RPMI7951 (cell line): ENCODE measurements at places on chromosomes 2 and 18. TPM values are rescaled to one million over a fixed set of nuclear protein-coding genes. Genes with fewer than 3 reads are reported as not detected.

The KCNG3 gene
- total RNA-seq = under 0.01 and 0.29 TPM in 2 replicates

The FSHR gene
- not detected in 2 replicates for total RNA-seq

DNA sequence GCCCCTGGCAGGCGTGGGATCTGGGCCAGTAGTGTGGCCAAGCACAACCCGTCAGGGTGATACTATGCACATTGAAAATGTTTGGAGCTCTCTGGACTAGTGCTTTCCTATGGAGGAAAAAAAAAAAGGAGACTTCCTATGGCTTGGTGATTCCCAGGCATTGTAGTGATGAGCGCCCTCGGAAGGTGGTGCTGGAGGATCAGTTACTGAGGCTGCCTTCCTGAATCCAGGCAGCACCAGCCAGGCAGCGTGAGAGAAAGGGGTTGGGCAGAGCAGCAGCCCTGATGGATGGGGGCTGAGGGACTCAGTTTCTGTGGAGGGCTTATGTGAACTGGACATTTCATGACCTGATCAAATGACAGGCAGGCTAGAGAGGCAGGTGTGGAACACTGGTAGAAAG lies 70.9 kb downstream of the CHRNA1 start:
- no peak for DNase-seq

GRCh38 chr2:97779141-97779540 lies 65.8 kb downstream of the ZAP70 start:
- no peak for DNase-seq

DNA sequence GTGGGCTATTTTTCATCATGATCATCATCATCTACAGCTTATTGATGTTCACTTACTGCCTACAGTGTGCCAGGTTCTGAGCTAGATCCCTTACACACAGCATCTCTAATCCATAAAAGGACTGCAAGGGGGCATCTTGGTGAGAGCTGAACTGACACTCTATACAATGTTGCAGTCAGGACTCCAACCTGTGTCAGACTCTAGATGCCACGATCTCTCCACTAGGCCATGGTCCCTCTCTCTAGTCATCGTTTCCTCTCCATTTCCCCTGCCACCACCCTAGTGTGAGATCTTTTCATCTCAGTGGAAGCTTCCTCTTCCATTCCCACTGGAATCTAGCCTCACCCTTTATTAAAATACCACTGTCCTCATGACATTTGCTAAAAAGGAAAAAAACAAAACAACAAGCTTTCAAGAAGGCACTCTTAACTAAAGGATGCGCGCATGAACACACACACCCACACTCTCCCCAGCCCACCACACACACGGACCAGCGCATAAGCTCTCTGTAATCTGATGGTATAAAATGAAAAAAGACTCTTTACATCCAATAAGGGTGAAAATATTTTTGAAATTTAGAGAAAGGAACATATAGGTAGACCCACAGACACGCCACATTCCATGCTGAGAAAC lies 93.4 kb upstream of the THOC1 start:
- peak; percentile 17 for DNase-seq

The TNFAIP6 gene
- 7.3 and 8.8 TPM in 2 replicates for total RNA-seq

DNA sequence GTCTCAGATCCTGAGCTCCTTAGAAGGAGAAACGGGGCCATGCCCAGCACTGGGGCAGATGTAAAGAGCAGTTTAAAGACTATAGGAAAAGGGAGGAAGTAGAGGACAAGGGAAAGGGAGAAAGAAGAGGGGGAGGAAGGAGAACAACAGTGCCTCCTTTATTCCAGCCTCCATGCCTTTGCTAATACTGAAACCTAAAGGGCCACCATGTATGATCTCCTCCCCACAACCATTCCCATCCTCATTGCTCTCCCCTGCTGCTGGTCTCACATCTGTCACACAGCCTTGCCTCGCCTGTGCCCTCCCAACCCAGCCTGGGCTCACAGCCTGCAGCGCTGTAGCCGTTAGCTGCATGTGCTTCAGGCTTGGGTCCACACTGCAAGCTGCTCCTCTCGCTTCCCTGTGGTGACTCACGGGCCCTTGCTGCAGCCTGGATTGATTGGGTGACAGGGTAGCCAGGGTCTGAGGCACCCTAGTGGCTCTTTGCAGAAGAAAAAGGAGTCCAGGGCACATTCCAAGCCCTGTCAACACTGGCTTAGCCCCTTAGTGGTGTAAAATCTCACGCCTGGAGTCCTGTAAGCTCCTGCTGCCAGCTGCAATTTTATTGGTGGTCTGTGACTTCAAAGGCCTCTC lies 281.9 kb downstream of the SRBD1 start:
- DNase-seq = peak; percentile 66

The ANKRD30B gene
- total RNA-seq = 0.59 and 1.1 TPM in 2 replicates

The OTOS gene
- 1.7 TPM in 1 of 2 replicates, not detected in the other for total RNA-seq
